Mucosa of gallbladder (tissue), 1 donor: ENCODE measurements at places on chromosomes 11 and 22. TPM values are rescaled to one million over a fixed set of nuclear protein-coding genes. Genes with fewer than 3 reads are reported as not detected.

IGSF22 gene
- total RNA-seq = 4.9 TPM

MUC15 gene
- not detected for total RNA-seq

SYVN1 gene
- total RNA-seq = 84.4 TPM

NNMT gene
- 49.6 TPM for total RNA-seq

CHEK1 gene
- 4.9 TPM for total RNA-seq

FOLH1 gene
- total RNA-seq = 42.6 TPM

AAMDC gene
- total RNA-seq = 23.3 TPM

DNA sequence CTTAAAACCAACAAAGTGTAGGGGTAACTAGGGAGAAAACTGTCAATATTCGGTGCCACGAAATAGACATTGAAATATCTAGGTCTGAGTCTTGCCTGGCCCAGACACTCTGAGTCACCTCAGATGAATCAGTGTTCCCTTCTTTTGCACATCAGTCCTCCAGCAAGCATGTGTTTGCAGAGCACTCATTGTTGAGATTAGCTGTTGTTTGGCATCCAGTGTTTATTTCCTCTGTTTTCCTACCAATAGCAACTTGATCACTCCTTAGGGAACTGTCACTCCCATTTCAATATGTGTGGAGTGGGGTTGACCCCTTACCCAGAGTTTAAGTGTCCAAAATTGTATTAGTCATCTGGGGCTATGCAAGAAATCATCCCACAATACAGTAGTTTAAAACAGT is 4.7 kb upstream of the ASCC2 start:
- no peak for DNase-seq

- DNase-seq = peak; percentile 4
Observed at GRCh38 chr22:48403521-48404403, 1423.9 kb downstream of the BRD1 start.

GRCh38 chr11:20962581-20962980 is 293.2 kb downstream of the NELL1 start:
- no peak for DNase-seq

- no peak for DNase-seq
Observed at GRCh38 chr11:117385906-117386305, 58.3 kb downstream of the CEP164 start.

GRCh38 chr22:41550952-41551491 is 6.8 kb upstream of the POLR3H start:
- DNase-seq = no peak

DNA sequence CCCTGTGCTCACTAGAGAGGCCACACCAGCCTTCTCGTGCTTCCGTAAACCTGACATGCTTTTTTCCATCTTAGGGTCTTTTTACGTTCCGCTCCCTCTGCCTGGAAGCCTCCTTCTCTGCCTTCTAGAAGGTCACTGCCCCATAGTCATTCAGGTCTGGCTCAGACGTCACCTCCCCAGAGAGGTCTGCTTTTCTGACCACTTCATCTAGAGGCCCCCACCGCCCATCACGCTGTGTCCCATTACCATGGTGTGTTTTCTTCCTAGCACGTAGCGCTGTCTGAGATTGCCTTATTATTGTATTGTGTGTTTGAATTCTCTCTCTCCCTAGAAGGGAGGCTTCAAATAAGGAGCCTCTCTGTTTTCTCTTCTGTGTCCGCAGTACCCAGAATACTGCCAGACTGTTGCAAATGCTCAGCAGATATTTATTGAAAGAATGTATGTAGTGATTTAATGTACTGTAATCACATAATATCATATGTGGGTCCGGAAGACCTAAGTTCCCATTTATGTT is 10.0 kb downstream of the TAB1 start:
- no peak for DNase-seq

DNA sequence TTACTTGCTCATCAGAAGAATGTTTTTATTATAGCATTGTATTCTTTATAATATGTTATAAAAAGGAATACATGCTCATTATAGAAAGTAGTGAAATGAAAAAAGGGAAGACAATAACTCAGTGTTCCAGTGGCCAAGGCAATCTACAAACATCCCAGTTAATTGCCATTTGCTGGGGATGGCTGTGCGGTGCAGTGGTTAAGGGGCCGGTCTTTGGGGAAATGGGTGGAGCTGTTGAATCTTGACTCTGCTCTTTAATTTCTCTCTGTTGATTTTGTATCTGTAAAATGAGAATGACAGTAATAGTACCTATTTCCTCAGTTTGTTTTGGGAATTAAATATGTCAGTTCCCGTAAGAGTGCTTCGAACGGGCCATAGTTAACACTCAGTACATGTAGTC is 212.7 kb upstream of the TBCEL start:
- DNase-seq = no peak

GRCh38 chr11:6693342-6694228 is 10.4 kb upstream of the MRPL17 start:
- no peak for DNase-seq

DNA sequence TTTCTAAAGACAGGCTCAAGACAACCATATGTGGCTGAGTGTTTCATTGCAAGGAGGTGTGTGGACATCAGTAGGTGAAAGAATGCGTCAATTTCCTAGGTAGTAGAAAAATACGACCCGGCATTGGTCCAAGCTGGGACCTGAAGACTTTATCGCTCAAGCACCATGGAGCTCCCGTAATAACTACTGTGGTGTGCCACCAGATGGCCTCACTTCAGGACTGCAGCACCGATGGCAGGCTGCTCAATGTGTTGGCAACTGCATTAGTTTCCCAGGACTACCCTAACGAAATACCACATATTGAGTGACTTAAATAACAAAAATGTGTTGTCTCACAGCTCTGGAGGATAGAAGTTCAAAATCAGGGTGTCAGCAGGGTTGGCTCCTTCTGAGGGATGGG is 72.4 kb upstream of the FAT3 start:
- no peak for DNase-seq

GRCh38 chr11:24965748-24966147 is 468.9 kb downstream of the LUZP2 start:
- no peak for DNase-seq

- DNase-seq = no peak
Observed at GRCh38 chr11:107140983-107141382, 122.7 kb upstream of the GUCY1A2 start.

DNA sequence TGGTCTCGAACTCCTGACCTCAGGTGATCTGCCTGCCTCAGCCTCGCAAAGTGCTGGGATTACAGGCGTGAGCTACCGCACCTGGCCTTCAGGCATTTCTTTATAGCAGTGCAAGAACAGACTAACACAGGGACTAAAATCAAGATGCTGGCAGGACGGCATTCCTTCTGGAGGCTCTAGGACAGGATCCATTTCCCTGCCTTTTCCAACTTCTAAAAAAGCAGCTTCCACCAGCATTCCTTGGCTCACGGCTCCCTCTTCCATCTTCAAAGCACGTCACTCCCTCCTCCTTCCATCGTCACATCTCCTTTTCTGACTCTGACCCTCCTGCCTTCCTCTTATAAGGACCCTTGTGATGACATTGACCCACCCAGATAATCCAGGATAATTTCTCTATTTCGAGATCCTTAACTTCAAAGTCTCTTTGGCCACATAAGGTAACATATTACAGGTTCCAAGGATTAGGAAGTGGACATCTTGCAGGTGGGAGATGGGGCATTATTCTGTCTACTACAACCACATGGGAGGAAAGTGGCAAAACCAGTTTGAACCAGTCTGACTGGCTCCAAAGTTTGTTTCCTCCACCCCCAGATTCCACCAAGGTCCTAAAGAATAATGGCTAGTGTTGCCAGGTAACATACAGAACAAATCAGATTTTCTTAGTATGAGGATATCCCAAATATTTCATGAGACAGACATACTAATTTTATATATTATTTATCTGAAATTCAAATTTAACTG is 172.5 kb downstream of the MN1 start:
- no peak for DNase-seq

DNA sequence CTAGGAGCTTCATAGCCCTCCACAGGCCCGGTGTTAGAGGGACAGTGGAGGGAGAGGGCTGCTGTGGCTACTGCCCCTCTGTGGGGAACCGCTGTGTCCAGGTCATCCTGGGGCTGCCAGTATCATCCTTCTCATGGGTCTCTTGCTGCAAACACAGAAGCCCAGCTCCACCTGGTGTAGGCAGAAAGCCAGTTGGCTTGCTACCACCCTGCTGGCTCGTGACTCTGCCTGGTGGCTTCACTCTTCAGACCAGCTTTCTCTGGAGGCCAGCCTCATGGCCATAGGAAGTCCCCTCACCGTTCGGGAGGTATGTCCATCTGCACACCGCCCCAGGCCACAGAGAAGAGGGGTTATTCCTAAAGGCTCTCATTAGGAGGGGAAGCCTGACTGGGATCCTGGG is 19.4 kb upstream of the SUSD2 start:
- no peak for DNase-seq

- no peak for DNase-seq
Observed at GRCh38 chr22:35978889-35979288, 49.7 kb downstream of the RBFOX2 start.
